ENCODE measurements at places on chromosomes 4 and X.
A peak's percentile ranks its signal among the peaks of the same experiment; 100 is the strongest.

GRCh38 chr4:102169345-102169744, 175.9 kb downstream of the SLC39A8 start:
- peak; percentile 15 for DNase-seq

- no peak for DNase-seq
Observed at GRCh38 chr4:6445403-6446129, 26.8 kb downstream of the PPP2R2C start.

DNA sequence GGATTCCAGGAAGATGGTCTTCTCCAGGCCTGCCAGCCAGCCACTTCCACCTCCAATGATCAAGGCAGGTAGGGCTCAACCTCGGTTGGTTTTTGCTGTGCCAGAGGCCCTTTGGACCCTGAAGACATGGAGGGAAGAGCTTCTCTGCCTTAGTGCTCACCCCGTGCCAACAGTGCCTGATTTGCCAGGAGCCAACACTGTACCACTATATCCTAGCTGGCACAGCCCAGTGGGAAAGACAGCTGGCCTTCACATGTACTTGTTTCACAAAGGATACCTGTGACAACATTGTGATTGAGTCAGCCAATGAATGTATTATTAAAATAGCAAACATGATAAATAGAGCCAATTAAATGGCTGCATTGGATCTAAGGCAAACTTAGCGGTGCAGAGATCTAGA, 51.9 kb upstream of the PRPS1 start:
- DNase-seq, result no peak

- peak; percentile 39 for DNase-seq
Observed at GRCh38 chr4:21901831-21902230, 46.7 kb downstream of the KCNIP4 start.

GRCh38 chrX:2901367-2902036, 27.6 kb downstream of the ARSD start:
- DNase-seq, result no peak

GRCh38 chrX:100883654-100884053, 9.5 kb upstream of the NOX1 start:
- no peak for DNase-seq

DNA sequence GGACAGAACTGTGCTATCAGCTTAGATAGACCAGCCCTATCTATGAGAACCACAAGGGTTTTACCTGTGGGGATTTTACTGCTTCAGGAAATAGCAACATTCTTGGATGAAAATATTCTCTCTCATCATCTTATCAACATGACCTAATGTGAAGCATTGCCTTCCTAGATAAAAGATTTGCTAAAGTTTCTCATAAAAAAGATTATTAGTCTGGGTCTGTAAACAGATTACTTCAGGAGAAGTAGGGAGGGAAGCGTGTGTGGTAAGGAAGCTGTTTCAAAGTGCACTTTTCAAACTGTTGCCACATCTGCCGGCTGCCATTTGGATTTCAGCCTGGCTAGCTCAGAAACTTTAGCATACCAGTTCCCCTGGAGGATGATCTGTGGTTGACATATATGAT, at the start of gene NOX1:
TSS of gene NOX1 (minus strand) at position 35 of the 400 bp plus-strand sequence. CDS start 220 bp downstream, outside the sequence.
- no peak for DNase-seq

GRCh38 chrX:48972220-48973164, 848 bp upstream of the KCND1 start:
- DNase-seq, result peak; percentile 58

- DNase-seq, result no peak
Observed at GRCh38 chr4:139844459-139845036, 178.9 kb downstream of the MGST2 start.

- DNase-seq, result no peak
Observed at GRCh38 chr4:37946503-37947179, 13.6 kb upstream of the PTTG2 start.

GRCh38 chr4:24887881-24888430, 24.9 kb downstream of the CCDC149 start:
- no peak for DNase-seq

- DNase-seq, result no peak
Observed at GRCh38 chr4:77031544-77031943, 44.2 kb downstream of the CCNI start.

- no peak for DNase-seq
Observed at GRCh38 chrX:72652082-72652481, 62.0 kb downstream of the PHKA1 start.

- peak; percentile 85 for DNase-seq
Observed at GRCh38 chrX:113384628-113385027, 544.0 kb upstream of the AMOT start.

DNA sequence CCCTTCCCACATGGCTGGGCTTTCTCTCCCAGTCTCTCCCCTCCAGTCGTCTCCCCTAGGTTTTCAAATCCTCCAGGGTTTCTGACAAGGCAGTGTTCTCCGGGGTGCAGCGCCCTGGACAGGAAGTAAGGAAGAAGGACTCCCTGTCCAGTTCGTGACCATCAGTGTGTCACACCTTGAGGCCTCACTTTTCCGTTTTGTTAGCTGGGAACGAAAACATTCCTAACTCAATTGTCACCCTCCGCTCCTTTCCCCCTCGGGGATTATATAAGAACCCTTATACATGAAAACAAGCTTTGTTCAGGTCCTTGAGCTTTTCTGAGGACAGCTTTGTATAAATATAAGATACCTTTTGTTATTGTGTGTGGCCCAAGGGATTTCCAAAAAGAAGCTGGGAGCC, 92.1 kb downstream of the KDR start:
- DNase-seq, result no peak

- no peak for DNase-seq
Observed at GRCh38 chr4:130008461-130008860, 912.5 kb downstream of the C4orf33 start.

DNA sequence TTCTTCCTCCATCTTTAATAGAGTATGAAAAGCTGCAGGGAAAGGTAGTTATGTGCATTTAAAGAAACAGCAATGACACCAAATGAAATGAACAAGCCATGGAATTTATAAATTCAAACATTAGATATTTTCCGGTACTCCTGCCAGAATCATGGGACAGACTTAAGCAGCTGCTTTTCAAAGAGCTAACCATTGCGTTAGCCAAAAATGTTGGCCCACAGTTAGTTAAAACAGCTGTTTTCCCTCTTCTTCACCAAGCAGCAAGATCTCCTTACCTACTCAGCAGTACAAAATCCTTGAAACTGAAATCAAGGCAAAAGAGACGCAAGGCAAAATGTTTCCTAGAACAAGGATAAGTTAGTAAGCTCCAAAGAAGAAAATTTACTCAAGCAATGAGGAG, 64.0 kb downstream of the MANBA start:
- no peak for DNase-seq

GRCh38 chrX:67426946-67427345, 116.9 kb upstream of the AR start:
- no peak for DNase-seq

DNA sequence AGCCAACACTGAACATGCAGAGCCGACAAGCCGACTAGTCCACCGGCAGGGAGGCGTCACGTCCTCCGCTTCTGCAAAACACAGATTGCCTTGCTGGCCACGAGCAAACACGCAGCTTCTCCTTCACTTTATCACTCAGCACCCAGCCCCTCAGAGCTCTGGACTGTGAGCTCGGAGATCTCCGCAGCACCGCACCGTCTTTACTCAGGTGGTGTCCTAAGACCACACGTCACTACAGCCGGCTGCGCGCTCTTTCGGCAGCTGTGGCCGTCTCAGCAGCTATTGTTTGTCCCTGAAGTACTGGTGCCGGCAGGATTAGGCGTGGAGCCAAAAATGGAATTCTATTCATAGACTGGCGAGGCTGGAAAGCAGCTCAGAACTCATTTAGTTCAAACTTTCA, 72.0 kb downstream of the FAT1 start:
- DNase-seq, result peak; percentile 35

- DNase-seq, result peak; percentile 11
Observed at GRCh38 chrX:133911825-133912495, 73.4 kb downstream of the GPC3 start.

DNA sequence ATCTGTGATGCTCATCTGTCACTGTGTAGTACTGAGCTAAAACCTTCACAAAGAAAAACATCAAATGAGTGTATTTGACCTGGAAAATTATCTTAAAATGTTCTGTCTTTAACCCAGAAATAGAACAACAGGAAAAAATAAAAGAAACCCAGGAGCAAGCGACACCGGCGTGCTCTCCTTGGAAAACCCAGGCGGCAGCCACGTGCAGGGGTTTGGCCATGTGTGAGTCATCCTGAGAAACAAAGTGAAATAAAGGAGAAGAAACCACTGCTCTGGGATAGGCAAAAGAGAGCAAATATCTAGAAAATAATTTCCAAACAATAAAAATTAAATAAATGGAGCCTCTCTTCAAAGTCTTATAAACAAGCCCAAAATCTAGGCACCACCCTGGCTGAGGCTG, 20.0 kb upstream of the TMEM128 start:
- DNase-seq, result no peak

- no peak for DNase-seq
Observed at GRCh38 chr4:108465886-108466500, 154.4 kb upstream of the RPL34 start.

- DNase-seq, result no peak
Observed at GRCh38 chr4:9964879-9965278, 56.4 kb downstream of the SLC2A9 start.

DNA sequence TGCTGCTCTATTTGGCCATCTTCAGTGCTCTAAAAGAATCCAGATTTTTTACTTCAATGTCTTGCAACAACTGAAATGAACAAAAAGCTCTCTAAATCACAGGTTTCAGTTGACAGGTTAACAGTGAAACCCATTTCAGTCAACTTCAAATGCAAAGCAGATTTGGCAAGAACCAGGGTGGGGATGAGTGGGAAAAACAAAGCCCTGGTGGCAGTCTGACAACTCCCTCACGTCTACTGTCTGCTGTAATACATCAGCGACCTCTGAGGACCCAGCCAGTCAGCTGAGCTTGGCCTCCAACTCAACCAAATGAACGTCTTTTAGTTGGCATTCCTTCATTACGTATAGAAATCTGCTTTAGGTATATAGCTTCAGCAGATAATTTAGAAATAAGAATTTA, 95.8 kb downstream of the COL25A1 start:
- DNase-seq, result no peak

DNA sequence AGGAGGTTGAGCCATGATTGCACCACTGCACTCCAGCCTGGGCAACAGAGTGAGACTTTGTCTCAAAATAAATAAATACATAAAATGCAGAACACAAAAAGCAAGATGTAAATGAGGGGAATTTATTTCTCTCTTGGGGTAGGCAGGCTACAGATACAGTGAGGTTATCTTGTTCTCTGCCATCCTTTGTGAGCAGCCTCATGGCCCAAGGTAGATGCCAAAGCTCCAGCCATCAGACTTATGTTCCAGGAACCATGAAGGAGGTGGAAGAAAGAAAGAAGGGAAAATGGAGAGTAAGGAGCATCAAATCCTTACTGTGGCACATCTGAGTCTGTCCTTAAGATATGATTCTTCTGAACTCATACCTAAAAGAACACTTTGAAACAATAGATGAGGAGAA, 11.1 kb downstream of the ARSH start:
- DNase-seq, result no peak

- no peak for DNase-seq
Observed at GRCh38 chr4:74667944-74668343, 126.4 kb downstream of the BTC start.

DNA sequence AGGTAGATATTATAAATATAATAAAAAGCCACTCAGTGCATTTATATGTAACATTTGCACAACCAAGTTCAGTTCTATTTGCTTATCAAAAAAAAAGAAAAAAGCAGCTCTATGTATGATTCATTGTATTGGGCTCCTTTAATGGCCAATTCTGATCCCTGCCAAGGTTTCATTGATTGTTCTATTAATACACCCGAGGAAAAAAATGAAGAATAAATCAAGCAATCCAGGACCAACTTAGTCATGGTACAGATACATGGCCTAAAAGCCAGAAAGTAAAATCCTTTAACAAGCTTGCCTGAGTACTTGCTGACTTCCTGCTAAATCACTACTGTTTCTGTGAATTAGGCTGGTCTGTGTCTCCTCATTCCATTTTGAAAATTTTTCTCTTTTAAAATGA, 77.6 kb upstream of the PCDH7 start:
- DNase-seq, result no peak

DNA sequence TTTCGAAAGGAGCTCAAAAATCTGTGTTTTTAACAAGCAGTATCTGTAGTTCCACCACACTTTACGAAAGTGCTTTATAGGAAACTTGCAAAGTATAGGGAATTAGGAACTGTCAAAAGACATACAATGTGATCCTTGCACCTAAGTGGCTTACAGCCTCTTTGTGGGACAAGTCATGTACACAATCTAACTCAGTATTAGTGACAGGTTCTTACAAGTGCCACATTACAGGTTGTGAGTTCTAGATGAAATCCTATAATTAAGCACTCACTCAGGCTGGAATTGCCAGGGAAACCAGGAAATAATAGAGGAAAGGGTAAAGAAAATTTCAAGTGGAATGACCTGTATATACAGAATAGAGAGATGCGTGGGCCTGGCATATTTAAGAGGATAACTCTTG, 567.3 kb upstream of the ATOH1 start:
- no peak for DNase-seq

- no peak for DNase-seq
Observed at GRCh38 chr4:137376312-137376711, 156.0 kb downstream of the PCDH18 start.

DNA sequence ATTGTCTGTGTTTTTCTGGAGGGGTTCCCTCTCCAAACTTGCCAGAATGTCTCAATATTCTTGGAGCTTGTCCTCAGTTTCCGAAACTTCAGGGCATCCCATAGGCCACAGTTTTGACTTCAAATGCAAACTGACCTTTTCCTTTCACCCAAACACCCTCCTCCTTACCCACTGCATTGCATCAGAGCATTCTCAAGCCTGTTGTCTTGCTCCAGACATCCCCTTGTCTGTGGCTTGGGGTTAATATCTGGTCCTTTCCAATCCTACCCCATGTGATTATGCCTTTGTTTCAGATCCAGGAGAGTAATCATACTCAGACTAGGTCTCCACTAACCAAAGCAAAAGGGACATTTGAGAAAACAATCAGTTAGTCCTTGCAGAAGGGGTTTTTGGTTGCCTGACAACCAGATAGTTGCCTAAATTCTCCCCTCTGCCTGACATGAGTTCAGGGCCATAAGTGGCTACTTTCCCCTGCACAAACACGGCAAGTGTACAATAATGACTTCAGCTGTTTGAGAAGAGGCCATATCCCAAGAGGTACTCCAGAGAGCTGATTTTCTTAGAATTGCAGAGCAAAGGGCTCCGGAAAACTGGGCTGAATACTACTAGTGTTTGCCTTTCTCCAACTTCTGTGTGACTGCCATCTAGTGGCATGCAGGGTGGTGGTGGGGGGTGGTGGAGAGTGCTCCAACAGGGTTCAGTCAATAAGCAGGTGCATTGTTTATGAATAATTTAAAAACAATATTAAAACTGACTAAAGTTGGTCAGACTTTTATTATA, 130.2 kb downstream of the CHRDL1 start:
- DNase-seq, result peak; percentile 25

Data from fibroblast of skin of scalp (primary cell).